ENCODE measurements at places on chromosomes 5 and 9.
A peak's percentile ranks its signal among the peaks of the same experiment; 100 is the strongest.

- no peak for DNase-seq
Measured at GRCh38 chr9:129685220-129685932, 19.9 kb downstream of the PRRX2 start.

GRCh38 chr9:124758691-124759090 is 12.4 kb downstream of the NR6A1 start:
- DNase-seq = no peak

GRCh38 chr9:36479101-36479500 is 79.0 kb upstream of the RNF38 start:
- no peak for DNase-seq

- no peak for DNase-seq
Measured at GRCh38 chr5:170650850-170651249, 132.7 kb upstream of the GABRP start.

GRCh38 chr5:135335031-135335828 is 63.8 kb downstream of the MACROH2A1 start:
- DNase-seq = no peak

DNA sequence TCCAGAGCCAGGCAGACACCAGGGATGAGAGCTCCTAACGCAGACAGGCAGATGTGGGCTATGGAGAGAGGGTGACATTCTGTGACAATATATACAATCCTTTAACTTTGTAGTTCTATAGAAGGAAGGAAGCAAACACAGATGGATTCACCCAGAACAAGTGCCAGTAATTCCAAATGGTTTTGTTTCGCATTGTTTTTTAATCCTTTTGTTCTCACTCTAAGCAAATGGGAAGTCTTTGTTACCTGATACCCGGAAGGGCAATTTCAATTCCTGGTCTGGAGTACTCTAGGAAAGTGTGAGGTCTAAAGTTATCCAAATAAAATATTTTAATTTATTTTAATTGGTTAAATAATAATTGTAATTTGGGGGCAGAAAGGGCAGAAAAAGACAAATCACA is 2.5 kb downstream of the FRMD3 start:
- no peak for DNase-seq

DNA sequence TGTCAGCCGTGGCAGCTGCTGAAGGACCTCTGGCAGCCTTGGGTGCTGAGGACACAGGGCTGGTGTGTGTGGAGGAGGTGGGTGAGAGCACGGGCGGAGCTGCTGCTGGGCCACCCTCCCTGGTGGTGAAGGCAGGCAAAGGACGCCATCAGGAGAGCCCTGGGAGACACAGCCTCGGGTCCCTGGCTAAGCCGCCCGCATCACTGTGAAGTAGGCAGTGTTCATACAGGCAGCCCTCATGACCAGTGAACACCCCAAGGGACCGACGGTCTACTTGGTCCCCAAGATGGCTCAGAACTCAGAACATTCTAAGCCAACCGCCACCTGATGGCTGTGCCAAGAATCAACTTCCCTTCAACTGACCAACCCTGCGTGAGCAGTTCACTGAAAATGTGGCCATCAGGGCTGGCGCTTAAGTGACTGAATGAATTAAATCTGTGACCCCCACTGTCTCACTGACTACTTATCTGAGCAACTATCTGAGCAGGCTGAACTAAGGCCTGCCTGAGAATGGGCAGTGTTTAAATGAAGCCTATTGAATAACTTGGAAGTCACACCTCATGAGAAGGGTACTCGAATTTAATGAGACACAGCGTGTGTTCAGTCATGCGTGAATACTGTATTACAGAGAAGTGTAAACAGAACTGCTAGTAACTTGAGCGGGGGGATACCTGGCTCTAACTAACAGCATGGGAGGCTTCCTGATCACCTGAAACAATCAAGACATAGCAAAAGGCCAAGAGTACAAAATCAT is 54.7 kb upstream of the SIMC1 start:
- DNase-seq = no peak

- DNase-seq = no peak
Measured at GRCh38 chr5:116703941-116704340, 129.3 kb upstream of the SEMA6A start.

- DNase-seq = no peak
Measured at GRCh38 chr9:72935595-72935994, 17.3 kb downstream of the ALDH1A1 start.

DNA sequence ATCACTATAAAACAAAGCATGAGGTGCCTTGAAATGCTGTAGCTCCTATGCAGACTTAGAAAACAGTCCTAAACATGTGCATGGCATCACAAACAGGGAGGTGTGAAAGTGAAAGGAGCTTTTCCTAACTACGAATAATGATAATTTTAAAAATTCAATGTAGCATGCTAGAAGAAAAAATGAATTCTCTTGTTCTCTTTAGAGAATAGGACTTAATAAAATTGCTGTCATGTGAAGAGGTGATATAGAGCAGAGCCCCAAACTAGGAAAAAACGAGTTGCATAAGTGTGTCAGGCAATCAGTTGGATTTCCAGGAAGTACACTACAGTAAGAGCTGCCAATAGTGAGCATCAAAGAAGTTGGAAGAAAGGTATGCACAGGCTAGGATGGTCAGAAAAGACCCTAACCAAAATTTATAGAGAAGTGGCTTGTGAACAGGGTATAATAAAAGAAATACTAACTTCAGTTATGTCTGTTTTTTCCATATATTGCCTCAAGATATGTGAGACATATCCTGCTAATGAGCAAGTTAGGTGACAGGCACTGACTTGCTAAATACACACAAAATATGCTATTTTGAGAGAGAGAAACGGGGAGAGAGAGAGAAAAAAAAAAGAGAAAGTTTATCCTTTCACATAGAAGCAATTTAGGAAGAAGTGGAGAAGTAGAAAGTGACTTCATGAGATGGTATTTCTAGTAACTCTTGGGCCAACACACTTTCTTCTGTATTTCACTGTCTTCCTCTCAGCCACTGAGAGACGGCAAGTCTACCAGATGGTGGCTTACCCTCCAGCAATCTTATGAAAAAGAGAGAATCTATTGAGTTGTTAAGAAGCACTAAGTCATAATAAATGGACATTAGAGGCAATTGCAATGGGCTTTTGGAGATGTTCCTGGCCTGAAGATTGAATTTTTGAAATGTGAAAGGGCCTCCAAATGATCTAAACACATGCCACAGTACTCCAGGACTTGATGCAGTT is 18.0 kb downstream of the ITGA2 start:
- DNase-seq = no peak

DNA sequence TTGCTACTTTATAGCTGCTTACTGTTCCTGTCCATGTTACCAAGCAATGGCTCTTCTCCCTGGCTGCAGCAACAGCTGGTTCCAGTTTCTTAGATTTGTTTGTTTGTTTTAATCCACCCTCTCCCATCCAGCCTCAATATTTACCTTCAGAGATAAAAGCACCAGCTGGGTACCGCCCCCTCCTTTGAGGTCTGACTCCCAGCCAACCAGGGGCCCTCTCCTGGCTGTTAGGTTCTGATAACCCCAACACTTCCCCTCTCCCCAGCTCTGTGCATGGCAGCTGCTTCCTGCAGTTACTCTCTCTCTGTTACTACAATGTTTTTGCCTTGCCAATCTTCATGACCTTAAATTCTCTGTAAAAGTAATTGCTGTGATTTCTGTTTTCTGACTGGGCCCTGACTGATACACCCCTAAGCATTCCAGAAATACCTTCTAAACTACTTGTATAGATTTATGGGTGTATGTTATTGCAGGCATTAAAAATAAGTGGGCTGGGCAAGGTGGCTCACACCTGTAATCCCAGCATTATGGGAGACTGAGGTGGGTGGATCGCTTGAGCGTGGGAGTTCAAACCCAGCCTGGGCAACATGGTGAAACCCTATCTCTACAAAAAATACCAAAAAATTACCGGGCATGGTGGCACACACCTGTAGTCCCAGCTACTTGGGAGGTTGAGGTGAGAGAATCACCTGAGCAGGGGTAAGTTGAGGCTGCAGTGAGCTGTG is 2.6 kb upstream of the GCNT1 start:
- peak; percentile 83 for DNase-seq

- no peak for DNase-seq
Measured at GRCh38 chr9:2059274-2059929, 44.3 kb downstream of the SMARCA2 start.

GRCh38 chr9:137357166-137357565 is 55.1 kb upstream of the NRARP start:
- no peak for DNase-seq

GRCh38 chr5:80566711-80567259 is 3.3 kb downstream of the ANKRD34B start:
- DNase-seq = no peak

DNA sequence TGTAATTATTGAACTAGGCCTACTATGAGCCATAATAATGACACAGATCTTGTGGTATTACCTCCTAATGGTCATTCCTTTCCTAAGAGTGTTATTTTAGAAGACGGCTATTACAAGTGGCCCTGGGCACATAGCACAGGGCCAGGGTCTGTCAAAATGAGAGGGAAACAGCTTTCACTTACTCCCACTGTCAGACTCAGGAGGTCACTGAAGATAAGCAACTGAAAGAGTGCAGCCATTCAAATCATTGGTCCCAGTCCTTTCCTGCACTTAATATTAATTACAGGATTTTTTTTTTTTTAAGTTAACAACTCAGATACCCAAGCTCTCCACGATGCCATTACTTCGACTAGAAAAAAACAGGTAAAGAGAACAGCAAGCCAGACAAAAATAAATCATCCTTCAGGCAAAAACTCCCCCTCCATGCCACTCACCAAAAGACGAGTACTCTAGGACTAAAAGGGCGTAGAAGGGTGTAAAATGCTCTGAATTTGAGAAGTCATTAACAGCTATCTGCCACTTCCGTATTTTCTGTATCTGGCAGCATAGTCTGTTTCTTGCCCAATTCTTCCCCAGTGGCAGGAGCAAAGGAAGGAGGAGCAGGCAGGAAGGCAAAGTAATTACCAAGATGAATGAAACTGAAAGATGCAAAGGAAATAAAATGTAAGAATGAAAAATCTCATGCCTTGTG is 87.4 kb downstream of the ZNF608 start:
- DNase-seq = no peak

GRCh38 chr9:107285286-107285685 is 2.2 kb downstream of the RAD23B start:
- no peak for DNase-seq

DNA sequence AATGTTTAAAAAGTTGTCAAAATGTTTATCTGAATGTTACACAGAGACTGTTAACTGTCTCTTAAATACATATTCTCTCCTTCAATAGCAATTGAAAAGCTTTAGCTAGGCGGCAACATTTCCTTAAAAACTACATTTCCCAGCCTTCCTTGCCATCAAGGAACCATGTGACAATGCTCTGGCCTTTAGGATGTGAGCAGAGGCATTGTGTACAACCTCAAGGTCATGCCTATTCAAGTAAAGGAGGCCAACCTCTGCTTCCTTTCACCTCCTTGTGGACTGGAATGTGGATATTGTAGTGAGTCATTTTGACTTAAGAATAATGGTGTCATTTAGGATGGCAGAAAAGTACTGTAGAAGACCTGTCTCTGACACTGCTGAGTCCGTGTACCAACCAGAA is 23.7 kb upstream of the MROH2B start:
- DNase-seq = peak; percentile 2

DNA sequence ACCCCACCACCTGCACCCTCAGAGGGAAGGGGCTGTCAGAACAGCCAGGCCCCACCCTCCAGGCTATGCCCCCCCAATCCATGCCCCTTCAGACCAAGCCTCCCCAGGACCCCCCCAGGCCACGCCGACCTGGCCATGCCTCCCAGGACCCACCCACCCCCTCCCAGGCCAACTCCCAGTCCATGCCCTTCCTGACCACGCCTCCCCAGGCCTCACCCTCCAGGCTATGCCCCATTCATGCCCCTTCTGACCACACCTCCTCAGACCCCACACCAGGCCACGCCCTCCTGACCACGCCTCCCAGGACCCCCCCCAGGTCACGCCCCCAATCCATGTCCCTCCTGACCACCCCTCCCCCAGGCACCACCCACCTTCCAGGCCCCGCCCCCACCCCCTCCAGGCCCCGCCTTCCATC is 27.6 kb downstream of the TPPP start:
- DNase-seq = no peak

GRCh38 chr5:113526421-113526820 is 12.9 kb downstream of the YTHDC2 start:
- no peak for DNase-seq

DNA sequence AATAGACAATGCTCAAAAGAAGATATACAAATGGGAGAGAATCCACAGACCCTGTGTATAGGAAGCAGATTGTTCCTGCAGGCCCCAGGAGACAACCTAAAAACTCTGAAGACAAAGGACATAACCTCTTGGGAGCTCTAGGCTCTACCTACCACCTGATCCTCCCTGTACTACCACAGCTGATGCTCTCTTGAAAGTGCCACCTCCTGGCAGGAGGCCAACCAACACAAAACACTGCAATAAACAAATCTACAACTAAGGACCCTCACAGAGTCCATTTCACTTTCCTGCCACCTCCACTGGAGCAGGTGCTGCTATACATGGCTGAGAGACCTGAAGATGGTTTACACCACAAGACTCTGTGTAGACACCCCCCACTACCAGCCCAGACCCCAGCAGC is 49.0 kb downstream of the STARD4 start:
- no peak for DNase-seq

DNA sequence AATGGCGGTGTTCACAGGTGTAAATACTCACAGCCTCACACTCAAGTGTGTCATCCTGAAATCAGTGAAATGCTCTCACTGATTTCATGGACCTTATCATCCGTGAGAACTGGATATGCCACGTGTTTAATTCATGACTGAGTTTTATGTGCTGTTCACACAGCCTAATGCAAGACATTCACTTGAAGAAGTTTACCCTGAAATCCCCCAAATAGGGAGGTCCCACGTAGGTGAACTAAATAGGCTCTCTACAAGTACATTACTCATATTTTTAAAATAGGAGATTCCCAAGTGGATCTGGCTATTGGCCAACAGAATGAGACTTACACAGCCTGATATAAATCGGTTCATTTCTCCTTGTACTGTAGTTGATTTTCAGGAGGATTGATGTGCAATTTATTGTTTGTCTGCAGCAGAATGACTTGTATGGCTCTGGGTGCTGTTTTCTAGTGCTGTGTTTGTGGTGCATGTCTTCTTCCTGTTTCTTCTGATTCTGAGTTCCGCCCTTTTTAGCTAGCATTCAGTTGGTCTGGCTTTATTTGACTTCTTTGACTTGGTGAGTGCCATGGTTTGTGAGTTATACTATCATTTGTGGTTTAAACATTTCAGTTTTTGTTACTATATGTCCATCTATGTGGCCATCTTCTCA is 25.1 kb downstream of the TRIO start:
- no peak for DNase-seq

GRCh38 chr9:128203024-128203706 is at the start of gene DNM1:
Gene DNM1 (plus strand): TSS chr9:128203379. CDS start chr9:128203471, 92 bp downstream.
- DNase-seq = peak; percentile 82

DNA sequence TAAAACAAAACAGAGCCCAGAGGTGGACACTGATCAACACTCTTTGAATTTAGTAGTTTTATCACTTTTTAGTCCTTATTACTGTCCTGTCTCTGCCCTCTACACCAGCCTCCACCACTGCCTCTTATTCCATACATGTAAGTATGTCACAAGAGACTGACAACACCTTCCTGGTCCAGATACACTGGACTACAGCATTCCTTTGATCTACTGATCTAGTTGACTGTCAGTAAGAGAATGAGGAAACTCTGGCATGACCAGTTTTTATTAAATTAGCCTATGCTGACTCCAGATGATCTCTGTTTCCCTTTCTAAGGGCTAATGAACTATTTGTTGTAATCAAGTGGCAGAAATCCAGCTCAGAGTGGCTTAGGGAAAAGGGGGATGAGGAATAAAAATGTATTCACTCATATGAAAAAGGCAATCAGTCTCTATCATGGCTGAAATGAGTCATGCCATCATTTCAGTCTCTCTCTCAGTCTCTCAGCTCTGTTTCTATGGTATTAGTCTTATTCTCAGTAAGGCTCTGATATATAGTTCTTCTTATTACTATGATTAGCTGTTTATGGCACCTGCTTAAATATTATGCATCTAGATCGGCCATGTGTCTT is 5.5 kb downstream of the ARHGEF37 start:
- peak; percentile 58 for DNase-seq

All from small intestine (tissue), 16 donors.